ENCODE measurements at places on chromosomes 11 and 22. TPM values are rescaled to one million over a fixed set of nuclear protein-coding genes. Genes with fewer than 3 reads are reported as not detected.

- DNase-seq, result no peak
Observed at GRCh38 chr11:69962152-69962551, 116.0 kb upstream of the ANO1 start.

DNA sequence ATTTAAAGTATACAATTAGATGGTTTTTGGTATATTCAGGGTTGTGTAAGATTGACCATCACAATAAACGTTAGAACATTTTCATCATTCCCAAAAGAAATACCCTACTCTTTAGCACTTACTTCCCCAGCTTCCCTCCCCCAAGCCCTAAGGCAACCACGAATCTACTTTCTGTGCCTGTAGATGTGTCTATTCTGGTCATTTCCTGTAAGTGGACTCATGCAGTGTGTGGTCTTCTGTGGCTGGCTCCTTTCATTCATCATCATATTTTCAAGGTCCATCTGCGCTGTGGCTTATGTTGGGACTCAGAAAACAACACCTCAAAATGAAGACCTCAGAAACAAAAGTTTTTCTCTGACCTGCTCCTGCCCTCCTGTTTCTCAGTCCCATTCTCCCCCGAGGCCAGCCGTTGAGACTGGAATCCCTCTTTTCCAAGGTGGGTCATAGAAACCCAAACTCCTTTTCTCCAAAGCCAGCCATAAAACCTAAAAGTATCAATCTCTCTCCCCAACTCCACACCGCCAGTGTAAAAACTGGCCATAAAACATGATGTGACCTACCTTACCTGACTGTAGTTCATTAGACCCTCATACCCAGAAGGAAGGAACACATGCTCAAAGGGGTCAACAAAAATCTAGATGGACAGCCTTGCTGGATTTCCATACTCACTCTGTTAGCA, 12.9 kb upstream of the TMPRSS13 start:
- DNase-seq, result no peak

DNA sequence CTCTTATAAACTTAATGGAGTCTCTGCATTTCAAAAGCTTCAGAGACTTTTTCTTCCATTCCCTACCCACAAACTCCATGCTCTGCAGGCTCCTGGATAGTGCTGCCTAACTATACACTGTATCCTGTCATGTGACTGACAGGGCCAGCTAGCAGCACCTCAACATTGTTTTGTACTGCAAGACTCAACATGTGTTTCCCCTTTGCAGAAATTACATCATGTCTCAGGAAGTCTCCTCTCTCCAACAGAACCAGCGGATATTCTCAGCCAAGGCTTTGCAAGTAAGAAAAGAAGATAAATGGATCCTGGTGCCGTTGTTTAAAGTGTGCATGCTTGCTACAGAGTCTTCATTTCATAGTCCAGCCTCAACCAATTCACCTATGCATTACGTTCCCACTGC, 164.0 kb upstream of the UBASH3B start:
- no peak for DNase-seq

GRCh38 chr11:57155838-57156607, 25.7 kb upstream of the LRRC55 start:
- no peak for DNase-seq

MS4A4E gene
- total RNA-seq, result 0.90 TPM

DNA sequence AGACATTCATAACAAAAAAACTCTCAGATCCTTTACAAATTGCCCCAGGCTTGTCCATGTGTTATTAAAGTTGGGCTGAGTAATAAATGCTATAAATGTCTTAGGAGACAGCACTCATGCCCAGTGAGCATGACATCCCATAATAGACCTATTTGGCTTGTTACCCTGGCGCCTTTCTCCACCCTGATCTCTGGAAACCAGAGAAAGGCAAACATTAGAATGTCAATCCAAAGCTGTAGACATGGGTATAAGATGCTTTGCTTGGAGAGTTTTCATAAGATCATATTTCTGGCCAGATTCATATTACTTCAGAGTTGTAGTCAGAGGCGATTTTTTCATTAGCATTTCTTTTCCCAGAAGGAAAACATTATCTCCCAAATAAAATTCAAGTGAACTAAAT, 161.3 kb upstream of the UBASH3B start:
- no peak for DNase-seq

GRCh38 chr11:72326151-72326848, 82.3 kb upstream of the PHOX2A start:
- DNase-seq, result no peak

CASP5 gene
- 0.74 TPM for total RNA-seq

DNA sequence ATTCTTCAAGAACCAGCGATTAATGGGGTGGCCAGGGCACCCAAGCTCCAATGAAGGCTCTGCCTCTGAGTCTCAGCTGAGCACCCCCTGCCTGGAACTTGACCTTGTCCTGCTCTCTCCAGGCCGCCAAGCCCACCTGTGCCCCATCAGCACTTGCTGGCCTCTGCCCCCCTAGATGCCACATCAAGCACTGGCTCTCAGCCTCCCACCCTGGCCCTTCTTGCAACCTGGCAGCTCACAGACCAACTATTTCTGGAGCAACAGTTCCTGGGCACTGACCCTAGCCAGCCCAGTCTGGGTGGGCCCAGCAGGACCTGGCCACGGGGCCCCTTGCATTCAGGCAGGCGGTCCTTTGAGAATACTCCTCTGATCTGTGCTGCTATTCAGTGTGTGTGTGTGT, 98.8 kb upstream of the PITPNB start:
- DNase-seq, result no peak

DNA sequence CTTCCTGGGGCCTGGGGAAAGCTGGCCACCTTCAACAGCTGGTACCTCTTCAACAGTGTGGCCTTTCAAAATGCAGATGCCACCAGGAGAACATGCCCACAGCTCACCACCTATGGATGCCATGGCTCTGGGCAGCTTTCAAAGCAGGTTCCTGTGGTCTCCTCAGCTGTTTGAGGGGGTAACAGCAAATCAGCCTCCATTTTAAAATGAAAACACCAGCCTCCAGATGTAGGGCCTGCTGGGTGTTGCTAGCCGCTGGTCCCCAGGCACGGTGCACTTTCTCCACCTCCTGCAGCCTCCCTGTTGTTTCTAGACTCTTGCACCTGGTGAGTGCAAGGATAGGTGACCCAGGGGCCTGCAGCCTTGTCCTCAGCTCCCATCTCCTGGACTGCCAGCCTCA, 10.0 kb downstream of the CDPF1 start:
- no peak for DNase-seq

DNA sequence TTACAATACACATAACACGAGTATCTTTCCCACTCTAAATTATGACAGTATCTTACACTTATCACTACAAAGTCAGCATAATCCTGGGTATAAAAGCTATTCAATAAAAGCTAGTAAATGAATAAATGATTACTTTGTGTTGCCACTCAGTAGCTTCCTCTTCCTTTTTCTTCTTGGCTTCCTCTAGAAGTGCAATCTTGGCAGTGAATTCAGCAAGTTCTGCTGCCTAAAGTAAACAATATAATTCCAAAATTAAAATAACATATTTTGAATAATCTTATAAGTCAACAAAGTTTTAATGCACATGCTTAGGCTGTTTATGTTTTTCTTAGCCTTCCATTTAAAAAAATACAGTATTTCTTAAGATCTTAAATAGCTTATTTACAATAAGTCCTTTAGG, 60.4 kb downstream of the RDX start:
- no peak for DNase-seq

RIMBP3C gene
- 0.26 TPM for total RNA-seq

CD3G gene
- 1.1 TPM for total RNA-seq

BTBD18 gene
- total RNA-seq, result not detected

TMPRSS6 gene
- total RNA-seq, result not detected

- no peak for DNase-seq
Observed at GRCh38 chr11:67033661-67034166, 10.8 kb downstream of the SYT12 start.

GRCh38 chr22:46350121-46350520, 14.6 kb downstream of the TRMU start:
- DNase-seq, result no peak

NOX4 gene
- 5.4 TPM for total RNA-seq

LRFN4 gene
- total RNA-seq, result 3.7 TPM

GRCh38 chr11:69949327-69949726, 128.8 kb upstream of the ANO1 start:
- DNase-seq, result no peak

KCNE3 gene
- total RNA-seq, result 6.8 TPM

DNA sequence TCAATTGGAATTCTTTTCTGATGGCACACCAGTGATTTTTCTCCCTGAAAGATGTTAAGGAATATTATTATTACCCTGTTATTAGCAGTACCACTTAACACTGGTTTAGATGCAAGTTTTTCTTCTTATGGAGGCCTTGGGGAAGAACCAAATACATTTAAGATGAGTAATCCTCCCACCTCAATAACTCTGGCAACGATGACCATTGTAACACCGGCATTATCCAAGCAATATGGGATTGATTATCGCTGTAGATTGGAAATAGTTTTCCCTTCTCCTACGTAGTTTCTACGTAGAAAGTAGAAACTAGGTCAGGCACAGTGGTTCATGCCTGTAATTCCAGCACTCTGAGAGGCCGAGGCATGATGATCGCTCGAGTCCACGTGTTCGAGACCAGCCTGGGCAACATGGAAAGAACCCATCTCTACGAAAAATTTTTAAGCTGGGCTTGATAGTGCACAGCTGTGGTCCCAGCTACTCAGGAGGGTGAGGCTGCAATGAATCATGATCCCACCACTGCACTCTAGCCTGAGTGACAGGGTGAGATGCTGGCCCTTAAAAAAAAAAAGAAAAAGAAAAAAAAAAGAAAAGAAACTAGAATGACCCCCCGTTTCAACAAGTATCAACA, 45.5 kb downstream of the PACSIN2 start:
- DNase-seq, result no peak

- no peak for DNase-seq
Observed at GRCh38 chr11:65430406-65431217, 8.0 kb downstream of the NEAT1 start.

GRCh38 chr22:16954060-16954403, 54.0 kb downstream of the GAB4 start:
- DNase-seq, result no peak

XKR3 gene
- not detected for total RNA-seq

GRCh38 chr11:31652528-31652927, 143.0 kb downstream of the ELP4 start:
- DNase-seq, result no peak

DNA sequence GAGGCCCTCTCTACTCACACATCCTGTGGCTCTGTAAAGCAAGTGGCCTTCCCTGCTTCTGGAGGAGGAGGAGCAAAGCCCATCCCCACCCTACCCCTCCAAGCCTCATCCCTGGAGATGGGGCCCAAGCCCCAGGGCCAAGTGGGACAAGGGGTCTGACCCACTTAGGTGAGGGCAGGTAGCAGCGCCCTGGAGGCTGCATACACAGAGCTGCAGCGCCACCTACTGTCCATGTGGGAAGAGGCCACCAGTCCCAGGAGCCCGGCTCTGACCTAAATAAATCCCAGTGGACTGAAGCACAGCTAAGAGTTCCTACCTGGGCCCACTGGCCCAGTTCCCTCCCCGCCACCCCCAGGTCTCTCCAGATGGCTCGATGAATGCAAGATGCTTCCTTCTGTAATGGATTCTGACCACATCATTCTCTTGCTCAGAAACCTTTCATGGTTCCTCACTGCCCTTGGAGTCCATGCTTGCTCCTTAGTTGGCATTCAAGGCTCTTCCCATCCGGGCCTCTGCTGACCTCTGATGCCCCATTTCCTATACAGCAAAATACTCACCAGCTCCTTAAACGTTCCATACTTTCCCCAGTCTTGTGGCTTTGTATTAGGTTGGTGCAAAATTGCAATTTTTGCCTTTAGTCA, 62.1 kb downstream of the THAP12 start:
- no peak for DNase-seq

GRCh38 chr11:134702827-134703226, 290.8 kb upstream of the B3GAT1 start:
- DNase-seq, result no peak

GLYAT gene
- not detected for total RNA-seq

SLC22A25 gene
- total RNA-seq, result not detected

OR52E8 gene
- total RNA-seq, result not detected

PARVB gene
- 11.2 TPM for total RNA-seq

- DNase-seq, result no peak
Observed at GRCh38 chr11:7964261-7964660, 986 bp downstream of the NLRP10 start.

GRCh38 chr11:101346591-101346990, 217.0 kb upstream of the PGR start:
- DNase-seq, result no peak
